Heart left ventricle (tissue), 16 donors: ENCODE measurements at places on chromosomes 3 and 15.

DNA sequence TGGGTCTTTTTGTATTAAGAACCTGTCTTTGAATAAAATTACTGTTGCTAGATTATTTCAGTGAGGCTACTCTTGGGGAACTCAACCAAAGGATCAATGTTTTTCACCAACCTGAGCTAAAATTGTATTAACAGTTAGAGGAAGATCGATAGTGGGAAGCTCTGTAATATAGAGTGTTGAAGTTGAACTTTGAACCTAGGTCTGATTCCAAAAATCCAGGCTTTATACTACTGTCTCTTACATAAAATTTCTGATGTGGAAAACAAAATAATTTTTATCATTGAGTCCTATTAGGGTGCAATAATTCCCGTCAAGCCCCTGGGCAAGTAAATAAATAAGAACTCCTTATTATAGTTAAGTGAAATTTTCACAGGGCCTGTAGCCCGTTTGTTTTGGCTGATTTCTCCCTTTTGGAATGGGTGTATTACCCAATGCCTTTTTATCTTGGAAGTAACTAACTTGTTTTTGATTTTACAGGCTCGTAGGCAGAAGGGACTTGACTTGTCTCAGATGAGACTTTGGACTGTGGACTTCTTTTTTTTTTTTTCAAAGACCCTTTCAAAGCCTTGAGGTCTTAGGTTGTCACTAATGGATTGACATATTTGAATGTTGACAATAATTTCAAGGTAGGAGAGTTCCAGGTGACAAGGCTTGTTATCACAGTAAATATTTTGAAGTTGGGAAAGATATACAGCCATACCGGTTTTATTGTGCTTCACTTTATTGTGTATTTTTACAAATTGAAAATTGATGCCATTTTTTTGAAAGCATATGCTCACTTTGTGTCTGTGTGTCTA lies 276.1 kb downstream of the NFKBIZ start:
- no peak for DNase-seq

DNA sequence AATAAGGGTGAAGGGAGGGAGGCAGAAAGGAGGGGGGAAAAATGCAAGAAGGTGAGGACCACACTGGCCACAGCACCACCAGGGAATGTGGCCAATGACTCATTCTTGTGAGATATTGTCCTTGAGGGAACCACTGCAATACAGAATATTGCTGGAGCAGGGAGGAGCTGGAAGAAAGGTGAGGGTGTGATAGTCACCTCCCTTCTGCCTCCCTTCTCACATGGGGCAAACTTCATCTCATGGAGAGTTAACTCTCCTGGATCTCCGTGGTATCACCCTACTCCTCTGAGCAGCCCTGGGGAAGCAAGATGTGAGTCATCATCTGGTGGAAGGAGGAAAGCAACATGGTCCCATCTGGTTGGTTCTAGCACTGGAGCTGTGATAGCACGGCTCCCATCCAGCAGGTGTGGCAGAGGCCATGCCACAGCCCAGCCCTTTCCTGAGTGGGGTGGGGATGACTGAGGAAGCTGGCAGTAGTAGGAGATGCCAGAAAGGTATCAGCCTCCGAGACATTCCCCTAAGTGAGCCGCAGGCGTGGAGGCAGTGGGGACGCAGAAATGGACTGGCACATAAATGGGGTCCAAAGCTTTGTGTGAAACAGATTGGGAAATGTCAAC lies 115.9 kb upstream of the LPP start:
- no peak for DNase-seq

GRCh38 chr3:188323067-188323842 lies 169.3 kb downstream of the LPP start:
- no peak for DNase-seq

- no peak for DNase-seq
Observed at GRCh38 chr15:101723171-101723873, 951 bp downstream of the TARS3 start.

DNA sequence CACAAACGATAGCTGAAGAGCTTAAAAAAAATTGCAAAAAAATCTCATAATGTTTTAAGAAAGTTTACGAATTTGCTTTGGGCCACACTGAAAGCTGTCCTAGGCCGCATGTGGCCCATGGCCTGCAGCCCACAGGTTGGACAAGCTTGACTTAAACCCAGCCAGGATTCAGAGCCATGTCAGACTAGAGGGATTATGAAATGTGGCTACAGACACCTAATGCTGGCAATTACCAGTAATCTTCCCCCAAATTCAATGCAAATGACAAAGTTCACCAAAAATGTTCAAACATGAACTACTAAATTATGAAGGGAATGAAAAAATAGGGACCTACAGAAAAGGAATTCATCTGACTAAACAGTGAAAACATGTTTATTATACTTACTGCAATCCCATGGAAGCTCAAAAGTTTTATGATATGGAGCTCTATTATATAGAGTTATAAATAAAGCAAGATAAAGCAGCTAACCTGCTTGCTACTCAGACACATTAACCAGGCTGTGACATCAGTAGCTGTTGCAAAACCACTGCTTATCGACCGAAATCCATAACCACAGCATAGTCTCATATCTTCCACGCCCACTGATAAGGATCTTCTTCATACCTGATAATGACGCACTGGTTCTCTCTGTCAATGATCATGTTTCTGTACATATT lies 49.2 kb downstream of the LDHAL6B start:
- no peak for DNase-seq

DNA sequence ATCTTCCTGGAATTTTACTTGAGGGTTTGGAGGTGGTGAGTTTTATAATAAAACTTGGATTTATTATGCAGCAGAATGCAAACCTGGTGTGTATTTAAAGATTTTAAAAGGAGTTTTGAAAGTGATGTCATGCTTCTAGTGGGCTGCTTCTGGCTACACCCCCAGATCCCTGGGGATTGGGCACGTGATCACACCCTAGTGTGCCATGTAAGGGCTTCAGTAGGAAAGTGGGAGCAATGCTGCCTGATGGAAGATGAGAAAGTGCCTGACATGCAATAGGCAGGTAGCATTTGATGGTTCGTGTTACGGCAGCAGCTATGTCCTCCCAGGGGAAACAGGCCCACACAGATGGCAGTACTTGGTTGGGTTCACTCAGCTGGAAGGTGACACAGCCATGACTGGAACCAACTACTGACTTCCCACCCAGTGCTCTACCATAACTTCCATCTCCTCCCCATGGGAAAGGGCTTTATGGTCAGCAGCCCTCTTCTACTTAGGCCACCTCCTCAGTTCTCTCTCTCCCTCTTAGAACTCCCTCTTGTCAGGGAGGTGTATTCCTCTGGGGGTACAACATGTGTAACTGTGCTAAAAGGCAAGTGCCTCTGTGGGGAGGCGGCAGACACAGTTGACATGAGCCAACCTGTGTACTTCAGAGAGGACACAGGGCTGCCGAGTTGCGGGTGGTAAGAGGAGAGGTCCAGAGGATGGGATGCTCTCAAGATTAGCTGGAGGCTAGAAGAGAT lies 5.6 kb downstream of the ITPKA start:
- no peak for DNase-seq

DNA sequence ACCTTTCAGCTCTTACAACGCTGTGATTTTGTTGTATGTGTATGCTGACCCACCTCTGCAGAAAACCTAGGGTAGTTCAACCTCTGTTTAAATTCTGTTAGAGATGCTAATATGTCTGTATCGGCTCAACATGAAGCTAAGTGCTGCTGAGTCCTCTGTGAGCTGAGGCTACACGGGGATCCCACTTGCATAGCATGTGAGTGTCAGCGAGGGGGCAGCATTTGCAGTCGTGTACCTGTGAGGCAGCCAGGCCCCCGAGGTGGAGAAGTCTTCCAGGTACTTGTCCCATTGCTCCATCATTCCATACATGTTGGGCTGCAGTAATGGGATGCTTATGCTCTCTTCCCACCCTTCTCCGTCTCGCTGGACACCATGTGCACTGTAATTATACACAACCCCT lies 3.7 kb downstream of the MKRN2OS start:
- peak; percentile 68 for DNase-seq

- no peak for DNase-seq
Observed at GRCh38 chr3:162492446-162493081, 996.0 kb downstream of the OTOL1 start.

DNA sequence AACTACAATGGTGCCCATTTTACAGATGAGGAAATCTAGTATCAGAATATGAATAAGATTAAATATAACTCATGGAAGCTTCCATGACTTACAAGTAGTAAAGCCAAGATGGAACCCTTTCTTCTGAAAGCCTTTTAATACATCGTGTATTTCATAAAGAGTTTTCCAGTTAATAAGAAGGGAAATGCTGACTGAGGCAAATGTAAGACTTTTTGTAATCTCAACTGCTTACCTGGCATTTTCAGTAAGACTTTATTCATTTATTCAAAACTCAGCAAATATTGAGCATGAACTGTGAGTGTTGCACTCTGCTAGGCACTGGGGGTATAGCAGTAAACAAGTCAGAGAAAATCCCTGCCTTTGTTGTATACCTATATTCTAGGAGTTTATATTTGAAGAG lies 256.4 kb upstream of the THRB start:
- DNase-seq, result no peak

DNA sequence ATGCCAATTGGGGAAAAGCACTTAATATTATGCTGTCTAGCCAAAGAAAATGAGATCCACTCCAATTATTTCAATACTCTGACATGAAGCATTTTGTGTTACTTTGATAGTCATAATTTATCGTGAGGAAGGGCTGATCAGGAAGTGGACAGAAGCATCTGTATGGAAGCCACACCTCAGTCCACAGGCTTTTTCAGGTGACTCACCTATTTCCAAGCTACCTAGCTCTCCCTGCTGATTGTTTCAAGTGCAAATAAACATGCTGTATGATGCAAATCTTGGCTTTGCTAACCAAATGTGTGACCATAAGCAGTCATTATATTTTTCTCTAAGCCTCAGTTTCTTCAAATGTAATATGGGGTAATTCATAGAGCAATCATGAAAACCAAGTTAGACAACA lies 30.8 kb upstream of the CPB1 start:
- no peak for DNase-seq

- no peak for DNase-seq
Observed at GRCh38 chr15:42199126-42199525, 9.0 kb downstream of the VPS39 start.

DNA sequence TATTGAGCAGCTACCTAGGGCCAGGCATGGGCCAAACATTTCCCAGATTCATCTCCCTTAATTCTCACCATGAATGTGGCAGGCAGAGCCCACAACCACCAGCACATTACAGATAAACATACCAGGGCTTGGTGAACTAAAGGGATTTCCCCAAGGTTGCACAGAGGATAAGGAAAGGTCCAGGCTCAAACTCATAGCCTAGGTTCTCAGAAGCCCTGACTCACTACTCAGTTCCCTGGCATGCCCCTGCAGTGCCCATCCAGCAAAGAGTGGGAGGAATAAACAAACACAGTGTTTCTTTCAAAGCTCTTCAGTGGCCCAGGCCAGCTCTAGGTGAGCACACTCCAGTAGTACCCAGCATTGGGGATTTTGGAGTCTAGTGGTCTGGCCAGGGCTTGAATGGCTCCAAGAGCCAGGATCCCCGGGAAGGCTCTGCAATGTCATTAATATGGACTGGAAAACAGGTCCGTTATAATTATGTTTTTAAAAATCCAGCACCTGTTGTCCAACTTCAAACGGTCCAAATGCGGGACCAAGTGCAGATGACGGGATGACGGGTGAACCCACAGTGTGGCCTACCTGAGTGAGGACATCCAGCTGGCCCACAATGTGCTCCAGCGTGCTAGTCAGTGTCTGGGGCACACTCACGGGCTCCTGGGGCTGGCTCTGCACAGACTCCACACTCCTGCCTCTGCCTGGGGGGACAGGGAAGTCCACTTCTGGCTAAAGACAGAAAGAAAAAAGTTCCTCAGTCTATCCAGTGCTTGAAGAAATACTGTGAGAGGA lies 39.8 kb upstream of the DUSP7 start:
- DNase-seq, result no peak

- peak; percentile 87 for DNase-seq
Observed at GRCh38 chr15:78709263-78709882, 68.4 kb upstream of the CHRNB4 start.

DNA sequence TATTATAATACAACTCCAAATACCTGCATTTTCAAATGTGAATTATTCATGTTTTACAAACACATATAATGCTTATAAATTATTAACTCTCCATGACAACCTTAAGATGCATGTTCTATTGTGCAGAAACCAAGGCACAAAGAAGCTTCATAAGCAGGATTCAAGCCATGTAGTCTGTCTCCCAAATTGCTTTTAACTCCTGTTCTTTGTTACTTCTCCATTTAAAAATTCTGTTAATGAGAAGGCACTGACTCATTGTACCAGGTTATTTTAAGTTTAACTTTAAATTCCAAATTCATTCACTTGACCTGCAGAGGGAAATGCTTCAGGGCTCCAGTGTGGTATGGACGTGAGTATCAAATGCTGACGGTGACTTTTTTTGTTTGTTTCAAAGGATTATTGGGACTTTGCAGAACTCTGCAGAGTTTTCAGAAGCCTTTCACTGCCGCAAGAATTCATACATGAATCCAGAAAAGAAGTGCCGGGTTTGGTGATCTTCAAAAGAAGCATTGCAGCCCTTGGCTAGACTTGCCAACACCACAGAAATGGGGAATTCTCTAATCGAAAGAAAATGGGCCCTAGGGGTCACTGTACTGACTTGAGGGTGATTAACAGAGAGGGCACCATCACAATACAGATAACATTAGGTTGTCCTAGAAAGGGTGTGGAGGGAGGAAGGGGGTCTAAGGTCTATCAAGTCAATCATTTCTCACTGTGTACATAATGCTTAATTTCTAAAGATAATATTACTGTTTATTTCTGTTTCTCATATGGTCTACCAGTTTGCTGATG lies 100.0 kb downstream of the MME start:
- no peak for DNase-seq

- no peak for DNase-seq
Observed at GRCh38 chr3:146189519-146190173, 28.7 kb upstream of the PLOD2 start.

DNA sequence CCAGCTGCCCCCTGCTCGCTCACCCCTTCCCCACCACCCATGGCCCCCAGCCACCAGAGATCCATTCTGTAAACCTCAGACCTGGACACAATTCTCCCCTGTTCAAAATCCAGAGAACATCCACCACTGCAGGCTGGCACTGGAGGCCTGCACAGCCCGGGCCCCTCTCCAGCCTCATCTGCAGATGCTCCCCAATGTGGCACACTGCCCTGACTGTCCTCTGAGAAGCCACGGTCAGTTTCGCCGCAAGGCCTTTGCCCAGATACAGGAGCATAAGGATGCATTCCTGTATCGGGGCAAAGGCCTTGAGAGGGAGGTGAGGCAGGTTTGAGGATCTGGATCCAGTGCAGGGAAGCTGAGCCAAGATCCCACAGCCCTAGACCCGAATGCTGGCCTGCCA lies 175.4 kb upstream of the LINGO1 start:
- no peak for DNase-seq
